ENCODE measurements at places on chromosomes 11 and 22.
A peak's percentile ranks its signal among the peaks of the same experiment; 100 is the strongest.

DNA sequence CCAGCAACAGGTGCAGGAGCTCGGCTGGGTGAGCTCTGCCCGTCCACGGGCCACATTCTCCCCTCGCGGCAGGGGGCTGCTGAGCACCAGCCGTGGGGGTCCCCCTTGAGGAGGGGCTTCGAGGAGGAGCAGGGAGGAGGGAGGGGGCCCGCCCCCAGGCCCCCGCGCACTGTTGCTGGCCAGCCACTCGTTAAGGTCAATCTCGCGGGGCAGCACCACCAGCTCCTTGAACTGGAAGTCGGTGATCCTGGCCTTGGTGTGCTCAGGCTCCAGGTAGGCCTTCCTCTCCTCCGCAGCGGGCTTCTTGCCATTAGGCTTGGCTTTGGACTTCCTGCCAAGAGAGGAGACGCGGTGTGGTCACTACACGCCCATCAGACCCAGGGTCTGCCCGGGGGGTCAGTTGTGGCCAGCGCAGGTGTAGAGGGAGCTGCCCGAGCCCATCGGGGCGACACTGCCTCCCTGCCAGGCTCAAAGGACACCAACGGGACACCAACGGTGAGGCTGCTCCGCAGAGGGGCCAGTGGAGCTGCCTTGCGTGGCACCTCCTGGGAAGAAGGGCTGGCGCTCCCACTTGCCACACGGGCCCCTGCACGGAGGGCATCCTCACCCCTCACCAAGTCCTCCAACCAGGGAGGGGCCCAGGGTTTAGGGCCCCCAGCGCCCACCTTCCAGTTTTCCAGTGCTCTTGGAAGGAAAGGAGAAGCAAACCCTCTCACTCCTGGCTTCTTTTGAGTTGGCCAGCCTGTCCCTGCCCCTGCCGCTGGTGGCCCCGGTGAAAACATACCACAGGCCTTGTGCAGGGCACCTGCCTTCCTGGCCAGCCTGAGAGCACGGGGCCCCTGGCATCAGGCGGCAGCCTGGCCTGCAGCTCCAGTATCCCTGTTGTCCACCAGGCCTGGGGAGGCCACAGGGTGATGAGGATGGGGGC is 5.8 kb downstream of the MOB2 start:
- no peak for DNase-seq

DNA sequence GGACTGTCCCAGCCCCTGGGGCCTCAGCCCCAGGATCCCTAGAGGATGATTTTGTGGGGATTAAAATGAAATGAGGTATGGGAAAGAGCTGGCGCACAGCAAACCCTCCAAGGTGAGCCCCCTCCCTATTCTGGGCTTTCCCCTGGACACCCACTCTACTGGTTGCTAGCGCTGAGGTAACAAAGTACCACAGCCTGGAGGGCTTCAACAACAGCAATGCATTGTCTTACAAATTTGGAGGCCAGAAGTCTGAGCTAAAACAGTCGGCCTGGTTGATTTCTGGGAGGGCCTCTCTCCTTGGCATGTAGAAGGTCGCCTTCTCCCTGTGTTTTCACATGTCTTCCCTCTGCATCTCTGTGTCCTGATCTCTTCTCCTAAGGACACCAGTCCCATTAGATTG is 913.6 kb downstream of the NTM start:
- no peak for DNase-seq

- no peak for DNase-seq
Measured at GRCh38 chr11:111981270-111981669, 43.9 kb upstream of the DLAT start.

- peak; percentile 92 for DNase-seq
Measured at GRCh38 chr22:46547883-46548244, 10.4 kb upstream of the CELSR1 start.

DNA sequence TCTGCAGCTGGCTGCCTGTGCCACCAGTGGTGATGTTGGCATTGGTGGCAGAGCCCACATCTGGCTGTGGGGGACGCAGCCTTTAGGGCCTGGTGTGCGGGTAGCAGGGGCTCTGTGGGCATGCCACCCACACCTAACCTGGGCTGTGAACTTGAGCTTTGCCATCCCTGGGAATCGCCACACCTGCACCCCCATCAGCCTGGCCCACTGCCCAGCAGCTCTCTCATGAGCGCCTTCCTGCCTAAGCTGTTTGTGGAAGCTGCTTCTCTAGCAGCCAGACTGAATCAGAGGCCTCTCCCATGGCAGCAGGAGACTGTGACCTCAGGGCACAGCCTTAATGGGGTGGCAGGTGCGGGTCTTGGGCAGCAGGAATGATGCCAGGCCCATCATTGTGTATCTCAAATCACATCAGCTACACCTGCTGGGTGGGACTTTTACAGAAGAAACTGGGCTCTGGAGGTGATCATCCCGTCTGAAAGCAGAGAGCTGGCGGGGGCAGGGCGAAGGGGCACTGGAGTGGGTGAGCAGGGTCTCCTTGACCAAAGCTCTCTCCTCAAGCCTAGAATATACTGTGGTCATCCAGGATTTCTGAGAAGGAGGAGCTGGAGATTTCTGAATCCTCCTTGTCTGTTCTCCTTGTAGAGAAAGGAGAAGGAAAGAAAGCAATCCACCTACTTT is 17.8 kb upstream of the CARS1 start:
- DNase-seq = no peak

- peak; percentile 58 for DNase-seq
Measured at GRCh38 chr22:37198258-37199102, 10.4 kb upstream of the C1QTNF6 start.

- DNase-seq = peak; percentile 19
Measured at GRCh38 chr11:107770551-107770951, 58.7 kb upstream of the SLN start.
